ENCODE measurements at places on chromosomes 3 and 15.

DNA sequence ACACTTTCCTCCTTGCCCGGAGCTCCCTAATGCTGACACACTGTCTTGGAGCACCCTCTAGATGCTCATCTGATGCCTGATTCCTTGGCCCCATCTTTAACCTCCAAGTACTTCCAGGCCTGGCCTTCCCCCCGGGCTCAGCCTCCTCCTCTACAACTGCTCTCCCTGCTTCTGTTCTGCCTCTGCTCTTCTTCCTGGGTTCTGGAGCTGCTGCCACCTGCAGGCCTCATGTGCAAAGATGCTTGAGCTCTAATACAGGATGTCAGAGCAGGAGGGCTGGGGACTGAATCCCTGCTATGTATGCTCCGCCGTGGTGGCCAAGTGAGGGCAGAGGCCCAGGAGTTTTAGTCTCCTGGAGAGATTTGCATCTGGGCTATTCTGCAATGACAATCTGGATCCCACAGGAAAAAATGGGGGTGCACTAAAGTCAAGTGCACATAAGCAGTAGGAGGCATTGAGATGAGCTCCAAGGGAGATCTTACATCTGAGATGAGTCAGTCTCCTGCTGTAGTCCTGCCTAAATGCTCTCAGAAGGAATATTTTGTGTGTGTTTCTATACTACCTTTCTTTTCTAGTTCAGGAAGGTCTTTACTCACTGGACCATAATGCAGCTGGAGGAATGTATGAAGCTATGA, 296.3 kb downstream of the UACA start:
- peak; percentile 69 for DNase-seq

GRCh38 chr15:97652041-97652440, 308.5 kb upstream of the ARRDC4 start:
- DNase-seq, result no peak

DNA sequence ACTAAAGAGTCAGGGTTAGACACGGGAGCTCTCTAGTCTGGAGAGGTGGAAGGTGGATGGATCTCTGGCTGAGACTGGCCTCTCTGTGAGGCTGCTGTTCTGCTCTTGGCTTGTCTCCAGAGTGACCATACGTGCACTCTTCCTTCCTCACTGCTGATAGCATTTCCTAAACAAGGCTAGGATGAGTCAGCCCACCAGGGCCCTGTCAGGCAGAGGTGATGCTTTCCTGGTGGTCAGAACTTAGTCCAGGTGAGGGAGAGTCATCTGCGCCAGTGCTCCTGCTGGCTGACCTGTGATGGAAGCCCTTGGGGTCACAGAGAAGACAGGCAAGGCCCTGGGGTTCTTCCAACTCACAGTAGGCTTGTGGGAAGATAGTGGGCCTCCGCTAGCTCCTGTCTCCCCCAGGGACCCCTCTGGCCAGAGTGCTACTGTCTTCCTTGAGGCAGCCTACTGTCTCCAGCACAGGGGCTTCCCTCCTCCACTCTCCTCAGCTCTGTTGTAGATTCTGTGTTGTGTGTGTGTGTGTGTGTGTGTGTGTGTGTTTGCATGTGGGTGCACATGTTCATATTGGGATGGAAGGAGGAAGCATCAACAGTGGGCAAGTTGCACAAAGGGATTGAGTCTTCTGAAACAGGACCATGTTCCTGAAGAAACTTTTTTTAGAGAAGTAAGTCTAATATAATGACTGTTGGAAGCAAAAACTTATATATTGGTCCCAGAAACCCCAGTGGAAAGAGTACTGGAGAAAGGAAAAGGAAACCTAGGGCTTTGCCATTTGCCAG, 16.5 kb downstream of the ALPK3 start:
- no peak for DNase-seq

- peak; percentile 67 for DNase-seq
These were observed 1.1 kb downstream of the RBSN start for GRCh38 chr3:15097891-15098290.

- DNase-seq, result no peak
These were observed 13.9 kb upstream of the C15orf61 start for GRCh38 chr15:67506775-67507747.

DNA sequence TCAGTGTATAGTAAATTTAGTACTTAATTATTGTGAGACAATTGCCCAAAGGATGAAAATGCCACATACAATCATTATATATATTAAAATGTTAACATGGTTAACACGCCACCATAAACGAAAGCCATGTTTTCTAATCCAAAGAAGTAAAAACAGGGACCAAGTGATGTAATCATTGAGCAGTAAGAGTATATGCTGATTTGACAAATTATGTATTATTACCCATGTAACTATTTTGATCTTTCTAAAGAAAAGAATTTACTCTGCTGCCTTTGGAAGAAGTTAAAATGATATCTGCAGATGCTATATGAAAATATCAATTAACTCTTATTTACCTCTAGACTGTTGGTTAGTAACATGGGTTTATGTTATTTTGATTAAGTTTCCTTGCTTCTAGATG, 150.2 kb downstream of the NAALADL2 start:
- DNase-seq, result no peak

DNA sequence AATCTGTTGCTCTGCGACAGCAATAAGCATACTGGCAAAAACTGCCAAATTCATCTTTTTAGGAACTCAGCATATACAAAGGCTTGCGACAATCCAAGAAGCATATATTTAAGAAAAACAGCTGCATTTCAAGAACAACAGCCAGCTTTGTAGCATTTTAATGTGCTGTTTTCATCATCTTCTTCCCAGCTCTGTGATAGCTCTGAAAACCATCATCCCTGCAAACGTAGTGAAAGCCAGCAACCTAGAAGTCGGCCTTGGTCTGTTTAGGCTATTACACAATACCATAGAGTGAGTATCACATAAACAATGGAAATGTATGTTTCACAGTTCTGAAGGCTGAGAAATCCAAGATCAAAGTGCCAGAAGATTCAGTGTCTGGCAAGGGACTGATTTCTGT, 187.5 kb downstream of the NAALADL2 start:
- no peak for DNase-seq

DNA sequence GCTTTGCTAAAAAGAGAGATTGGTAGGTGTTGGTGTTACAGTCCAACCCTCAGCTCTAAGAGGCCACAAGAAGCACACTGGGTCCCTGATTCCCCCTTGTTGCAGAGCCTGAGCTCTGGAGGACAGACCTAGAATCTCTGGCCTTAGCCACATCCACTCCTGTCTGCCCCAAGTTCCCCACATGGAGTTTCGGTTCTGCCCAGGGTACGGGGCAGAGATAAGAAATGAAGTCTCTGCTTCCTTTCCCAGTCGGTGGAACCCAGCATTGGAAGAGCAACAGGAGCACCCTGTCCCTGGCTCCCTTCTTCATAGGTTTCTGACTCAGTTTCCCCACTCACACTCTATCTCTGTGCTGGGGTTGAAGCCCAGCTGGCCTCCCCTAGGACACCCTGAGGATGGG, 13.2 kb downstream of the PRR23E start:
- DNase-seq, result peak; percentile 32

DNA sequence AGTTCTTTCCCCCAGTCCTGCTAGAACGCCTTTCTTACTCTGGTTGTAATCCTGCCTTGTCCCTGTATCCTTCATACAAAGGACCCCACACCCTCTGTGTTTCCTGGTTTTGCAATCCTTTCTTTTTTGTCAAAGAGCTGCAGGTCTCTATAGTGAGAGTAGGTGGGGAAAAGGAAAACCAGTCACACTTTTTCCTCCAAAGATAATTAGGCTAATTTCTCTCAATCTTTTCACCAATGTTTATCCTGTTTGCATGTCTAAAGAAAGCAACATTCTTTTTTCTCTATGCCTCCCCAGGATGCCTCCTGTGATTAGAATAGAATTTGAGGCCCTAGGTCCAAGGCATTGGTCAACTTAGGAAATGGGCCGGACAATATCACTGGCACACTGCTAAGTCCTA, 25.4 kb downstream of the SEMA6D start:
- DNase-seq, result no peak

- DNase-seq, result peak; percentile 63
These were observed 24.6 kb downstream of the EBLN2 start for GRCh38 chr3:73086071-73086494.

GRCh38 chr15:55928955-55929354, 64.5 kb downstream of the NEDD4 start:
- no peak for DNase-seq

DNA sequence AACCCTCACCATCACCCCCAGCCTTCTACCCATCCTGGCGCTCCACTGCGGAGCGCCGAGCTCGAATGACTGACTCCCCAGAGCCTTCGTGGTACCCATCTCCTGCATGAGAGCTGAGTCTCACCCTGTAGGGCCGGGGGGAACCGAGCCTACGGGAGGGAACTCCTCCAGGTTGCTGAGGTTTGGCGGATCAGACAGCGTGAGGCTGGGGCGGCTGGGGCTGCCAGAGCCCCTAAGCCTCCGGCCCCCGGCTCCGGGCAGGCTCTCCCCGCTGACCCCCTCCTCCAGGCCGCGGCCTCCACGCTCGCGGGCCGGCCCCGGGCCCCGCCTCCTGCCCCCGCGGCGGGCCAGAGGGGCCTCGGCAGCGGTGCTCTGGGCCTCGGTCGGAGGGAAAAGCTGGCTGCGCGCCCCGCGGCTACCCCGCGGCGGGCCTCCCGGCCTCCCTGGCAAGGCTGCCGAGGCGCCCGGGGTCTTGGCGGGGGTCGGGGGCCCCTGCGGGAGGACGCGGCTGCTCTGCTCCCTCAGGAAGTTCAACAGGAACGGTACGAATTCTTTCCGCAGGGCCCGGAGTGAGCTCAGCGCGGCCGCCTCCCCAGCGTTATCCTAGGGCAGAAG, 643 bp downstream of the CDAN1 start:
- DNase-seq, result peak; percentile 21

GRCh38 chr15:99387421-99388168, 136.3 kb downstream of the LRRC28 start:
- DNase-seq, result no peak

- DNase-seq, result no peak
These were observed 13.4 kb downstream of the IFT57 start for GRCh38 chr3:108208831-108209230.

DNA sequence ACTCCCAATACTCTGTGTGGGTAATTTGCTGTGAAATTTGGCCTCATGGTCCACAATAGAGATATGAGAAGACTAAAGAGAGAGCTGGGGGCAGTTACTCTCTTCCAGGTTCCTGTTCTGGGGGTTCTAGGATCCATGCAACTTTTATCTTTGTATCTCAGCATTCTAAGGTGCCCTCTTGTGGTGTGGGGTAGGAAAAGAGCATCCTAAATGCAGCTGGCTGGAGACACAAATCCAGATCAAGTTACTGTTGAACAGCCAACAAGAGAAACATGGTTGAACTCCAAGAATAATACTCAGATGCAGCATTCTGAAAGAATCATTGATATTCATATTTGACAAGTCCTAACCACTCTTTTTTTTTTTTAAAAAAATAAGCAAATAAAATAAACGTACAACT, 238.2 kb downstream of the GREM1 start:
- DNase-seq, result peak; percentile 40

GRCh38 chr3:13073326-13074005, at the start of gene IQSEC1:
TSS of gene IQSEC1 (minus strand) at chr3:13073429. CDS start at chr3:13073014, 415 bp downstream.
- peak; percentile 56 for DNase-seq

DNA sequence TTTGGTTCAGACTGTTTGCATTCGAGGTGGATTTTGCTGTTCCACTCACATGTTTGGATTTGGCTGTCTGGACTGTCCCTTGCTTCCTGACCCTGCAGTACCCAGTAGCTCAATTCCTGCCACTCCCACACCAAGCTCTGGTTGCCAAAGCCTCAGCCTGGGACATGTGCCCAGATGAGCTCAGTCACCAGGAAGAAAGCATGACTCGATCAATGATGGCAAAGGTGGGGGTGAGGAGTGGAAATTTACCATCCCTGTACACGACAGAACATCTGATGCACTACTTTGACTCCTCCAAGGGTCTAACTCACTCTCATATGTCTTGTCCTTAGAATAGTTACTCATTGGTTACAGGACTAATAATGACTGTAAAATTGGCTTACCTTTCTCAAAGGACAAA, 45.2 kb downstream of the ZNF385D start:
- DNase-seq, result no peak

DNA sequence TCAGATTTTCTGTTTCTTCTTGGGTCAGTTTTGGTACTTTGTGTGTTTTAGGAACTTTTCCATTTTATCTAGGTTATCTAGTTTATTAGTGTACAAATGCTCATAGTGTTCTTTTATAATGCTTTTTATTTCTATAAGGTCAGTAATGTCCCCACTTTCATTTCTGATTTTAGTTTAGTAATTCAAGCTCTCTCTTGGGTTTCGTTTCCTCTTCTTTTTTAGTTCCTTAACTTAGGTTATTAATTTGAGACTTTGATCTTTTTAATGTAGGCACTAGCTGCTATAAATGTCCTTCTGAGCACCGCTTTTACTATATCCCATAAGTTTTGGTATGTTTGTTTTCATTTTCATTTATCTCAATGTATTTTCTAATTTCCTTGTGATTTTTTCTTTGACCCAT, 27.0 kb upstream of the CD200R1L start:
- peak; percentile 76 for DNase-seq

DNA sequence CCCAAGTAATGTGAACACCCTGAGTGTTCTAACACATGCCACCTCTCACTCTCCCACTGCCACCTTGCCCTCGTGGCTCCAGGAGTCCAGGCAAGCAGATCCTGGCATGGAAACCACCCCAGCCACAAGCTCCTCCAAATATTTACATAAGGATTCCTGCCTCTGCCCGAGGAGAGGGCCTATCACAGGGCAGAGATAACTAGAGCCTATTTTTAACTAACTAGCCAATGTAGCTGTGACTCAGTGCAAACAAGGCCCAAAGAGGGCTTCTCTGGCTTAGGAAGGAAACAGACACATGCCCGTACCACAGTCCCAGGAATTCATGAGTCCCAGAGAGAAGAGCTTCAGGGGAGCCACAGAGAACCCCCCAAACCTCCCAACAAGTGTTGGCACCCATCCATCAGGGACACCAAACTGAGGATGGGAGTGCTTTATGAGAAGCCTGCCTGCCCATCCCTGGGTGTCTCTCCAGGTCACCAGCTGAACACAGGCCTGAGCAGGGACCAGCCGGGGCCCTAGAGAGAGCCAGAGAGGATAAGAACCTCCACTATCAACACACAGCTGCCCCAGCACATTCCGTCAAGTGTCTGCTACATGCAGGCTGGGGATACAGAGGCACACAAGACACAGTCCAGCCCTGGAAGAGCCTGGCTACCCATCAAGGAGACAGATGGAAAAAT, 9.2 kb downstream of the FYCO1 start:
- no peak for DNase-seq
